Left lung (tissue), 14 donors: ENCODE measurements at places on chromosomes 13 and 19.

DNA sequence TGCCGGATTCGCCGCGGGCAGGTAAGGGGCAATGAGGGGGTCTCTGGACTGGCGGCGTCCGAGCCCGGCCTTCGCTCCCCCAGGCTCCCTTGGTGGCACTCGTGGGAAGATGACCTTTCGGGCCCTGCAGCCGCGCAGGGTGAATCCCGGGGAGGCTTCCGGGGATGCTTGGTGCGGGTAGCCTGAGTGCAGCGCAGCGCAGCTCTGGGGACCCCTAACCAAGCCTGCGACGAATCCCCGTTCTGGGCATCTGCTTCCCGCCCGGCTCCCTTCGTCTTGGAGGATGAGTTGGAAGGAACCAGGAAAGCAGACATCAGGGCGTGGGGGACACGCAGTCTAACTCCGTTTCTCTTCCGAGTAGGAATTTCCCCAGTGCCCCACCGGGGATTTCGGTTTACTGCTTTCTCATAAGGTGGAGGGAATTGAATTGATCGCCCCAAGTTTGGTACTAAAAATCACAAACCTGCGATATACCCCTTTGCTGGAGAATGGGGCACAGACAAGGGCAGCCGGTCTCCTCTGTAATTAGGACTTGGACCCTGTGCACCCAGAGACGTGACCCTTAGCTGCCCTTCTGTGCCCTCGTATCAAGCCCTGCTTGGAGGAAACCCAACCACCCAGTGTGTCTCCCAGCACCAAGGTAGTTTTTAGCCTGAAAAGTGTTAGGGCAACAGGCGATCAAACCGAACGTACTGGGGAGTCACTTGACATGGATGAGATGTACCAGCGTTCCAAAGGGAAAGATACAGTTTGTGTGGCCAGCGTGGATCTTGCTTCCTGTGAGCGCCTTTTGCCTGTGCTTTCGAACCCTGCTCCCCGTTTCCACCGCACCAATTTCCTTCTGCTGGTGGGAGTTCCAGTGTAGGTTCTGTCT, 1.0 kb downstream of the GPC5 start:
- DNase-seq = no peak

DNA sequence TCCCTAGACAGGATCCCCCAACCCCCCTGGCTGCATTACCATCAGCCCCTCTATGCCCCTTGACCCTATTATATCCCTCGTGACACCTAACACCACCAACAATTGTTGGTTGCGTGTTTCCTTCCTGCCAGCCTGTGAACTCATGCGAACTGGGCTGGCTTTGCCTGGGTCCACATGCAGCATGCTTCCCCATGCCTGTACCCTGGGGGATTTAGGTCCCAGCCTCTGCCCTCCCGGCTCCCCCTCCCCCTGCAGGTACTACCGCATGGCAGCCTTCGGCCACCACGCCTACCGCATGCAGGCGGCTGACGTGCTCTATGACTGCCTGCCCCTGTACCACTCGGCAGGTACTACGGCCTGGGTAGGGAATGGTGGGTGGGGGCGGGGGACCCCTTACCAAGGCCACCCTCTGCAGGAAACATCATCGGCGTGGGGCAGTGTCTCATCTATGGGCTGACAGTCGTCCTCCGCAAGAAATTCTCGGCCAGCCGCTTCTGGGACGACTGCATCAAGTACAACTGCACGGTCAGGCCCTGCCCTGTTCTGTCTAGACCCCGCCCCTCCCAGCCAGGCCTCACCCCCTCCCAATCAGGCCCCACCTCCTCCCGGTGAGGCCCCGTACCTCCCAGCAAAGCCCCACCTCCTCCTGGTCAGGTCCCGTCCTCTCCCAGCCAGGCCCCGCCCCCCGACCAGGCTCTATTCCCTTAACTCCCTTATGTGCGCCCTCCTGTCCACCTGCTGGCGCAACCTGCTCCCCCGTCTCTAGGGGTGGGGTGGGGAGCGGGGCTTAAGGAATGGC, 18.5 kb downstream of the SLC27A1 start:
- no peak for DNase-seq

DNA sequence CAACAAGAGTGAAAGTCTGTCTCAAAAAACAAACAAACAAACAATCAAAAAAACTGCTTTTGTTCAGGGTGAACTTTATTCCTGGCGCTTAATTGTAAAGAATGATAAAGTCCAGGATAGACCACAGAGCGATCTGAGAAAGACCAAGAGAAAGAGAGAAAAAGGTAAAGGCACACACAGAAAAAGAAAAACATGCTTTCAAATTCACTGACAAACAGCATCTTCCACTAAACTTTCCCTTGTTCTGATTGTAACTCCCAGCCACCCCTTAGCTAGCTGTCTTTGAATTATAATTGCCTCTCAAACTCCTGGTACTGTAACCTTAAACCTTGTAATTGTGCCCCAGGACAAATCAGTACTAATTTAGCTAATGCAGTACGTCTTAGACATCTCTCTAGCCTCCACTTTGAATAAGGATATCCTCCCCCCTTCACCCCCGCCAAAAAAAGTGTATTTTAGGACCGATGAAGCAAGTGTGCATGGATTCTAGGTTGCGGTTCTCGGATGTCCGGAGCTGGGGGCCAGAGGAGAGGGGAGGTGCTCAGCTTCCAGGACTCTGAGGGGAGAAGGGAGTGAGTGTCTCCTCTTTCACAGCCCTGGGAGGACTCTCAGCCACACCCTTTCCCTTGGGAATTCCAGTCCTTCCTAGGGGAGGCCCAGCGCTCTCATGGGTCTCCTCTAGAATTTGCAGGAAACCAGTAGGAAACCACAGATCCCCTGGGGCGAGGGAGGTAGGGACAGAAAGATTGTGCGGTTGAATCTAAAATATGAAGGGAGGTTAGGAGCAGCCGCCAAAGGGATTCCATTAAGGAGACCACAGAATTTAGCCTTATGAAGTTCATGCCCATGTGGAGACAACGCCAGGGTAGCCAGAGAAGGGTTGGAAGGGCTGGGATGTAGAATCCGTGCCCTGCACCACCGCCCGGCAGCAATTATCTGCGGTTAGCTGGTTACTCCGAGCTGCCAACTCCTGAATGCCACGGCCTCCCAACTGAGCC, 19.7 kb downstream of the ZNF536 start:
- no peak for DNase-seq

DNA sequence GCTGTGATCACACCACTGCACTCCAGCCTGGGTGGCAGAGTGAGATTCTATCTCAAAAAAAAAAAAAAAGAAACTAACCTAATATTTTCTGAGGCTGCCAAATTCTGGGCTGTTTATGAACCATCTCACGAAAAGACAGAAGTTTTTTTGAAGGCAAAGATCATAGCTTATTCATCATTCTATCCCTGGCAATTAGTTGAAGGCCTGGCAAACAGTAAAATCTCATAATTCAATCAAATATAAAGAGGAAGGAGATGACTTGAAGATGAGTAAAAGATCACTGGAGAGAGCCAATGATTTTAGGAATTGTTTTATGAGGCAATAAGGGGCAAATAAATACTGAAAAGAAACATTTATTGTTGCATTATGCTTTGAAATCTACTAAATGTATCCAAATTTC, 216.5 kb downstream of the DCLK1 start:
- DNase-seq = no peak

GRCh38 chr19:29882719-29883105, 59.3 kb upstream of the URI1 start:
- no peak for DNase-seq

DNA sequence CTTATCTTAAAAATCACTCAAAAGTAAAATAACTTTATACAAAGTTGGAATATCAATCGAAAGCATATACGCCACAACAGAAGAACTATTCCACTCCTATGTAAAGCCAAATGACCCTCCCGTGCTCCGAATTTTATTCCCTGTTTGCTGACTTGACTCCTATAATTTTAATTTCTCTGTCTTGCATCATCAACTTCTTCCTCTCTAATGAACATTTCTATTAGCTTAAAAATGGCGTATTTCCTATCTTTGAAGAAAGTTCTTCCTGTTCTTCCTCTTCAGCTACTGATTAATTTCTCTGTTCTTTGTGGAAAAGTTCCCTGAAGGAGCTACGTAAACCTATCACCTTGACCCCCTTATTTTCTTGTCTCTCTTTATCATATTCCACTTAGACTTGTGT, 389.3 kb downstream of the LMO7 start:
- DNase-seq = no peak

GRCh38 chr13:33015791-33016323, 366 bp upstream of the KL start:
- DNase-seq = no peak

DNA sequence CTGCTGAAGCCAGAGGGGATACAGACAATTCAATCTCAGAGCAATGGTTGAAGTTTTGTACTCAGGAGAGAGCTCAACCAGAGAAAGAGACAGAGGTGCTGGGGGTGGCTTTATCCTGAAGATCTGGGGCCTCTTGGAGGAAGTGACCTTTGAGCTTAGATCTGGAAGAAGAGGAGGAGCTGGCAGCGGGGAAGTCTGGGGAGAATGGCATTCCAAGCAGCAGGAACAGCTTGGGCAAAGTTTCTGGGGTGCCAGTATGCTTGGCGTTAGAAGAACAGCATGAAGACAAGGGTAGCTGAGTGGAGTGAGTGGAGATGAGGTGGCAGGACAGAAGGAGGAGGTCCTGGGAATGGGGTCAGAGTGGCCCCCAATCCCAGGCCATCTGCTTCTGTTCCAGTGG, 11.3 kb downstream of the MAST3 start:
- no peak for DNase-seq

GRCh38 chr19:19119325-19120237, 18.7 kb downstream of the TMEM161A start:
- DNase-seq = peak; percentile 73

DNA sequence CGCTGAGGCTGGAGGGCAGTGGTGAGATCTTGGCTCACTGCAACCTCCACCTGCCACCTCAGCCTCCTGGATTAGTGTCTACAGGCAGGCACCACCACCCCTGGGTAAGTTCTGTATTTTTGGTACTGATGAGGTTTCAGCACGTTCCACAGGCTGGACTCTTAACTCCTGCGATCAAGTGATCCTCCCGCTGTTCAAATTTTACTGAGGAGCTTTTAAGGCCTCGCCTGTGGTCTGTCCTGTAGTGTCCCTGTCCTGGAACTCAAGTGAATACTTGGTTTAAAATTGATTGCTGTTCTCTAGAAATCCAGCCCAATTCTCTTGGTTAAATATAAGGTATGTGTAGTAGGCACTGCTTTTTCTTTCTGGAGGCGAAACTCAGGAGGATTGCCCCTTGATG, 65.2 kb downstream of the DPRX start:
- no peak for DNase-seq

- no peak for DNase-seq
These were observed 333.9 kb downstream of the MYO16 start for GRCh38 chr13:108963276-108963810.

GRCh38 chr19:3606690-3607289, at the start of gene TBXA2R:
TSS of gene TBXA2R (minus strand) at chr19:3606875. CDS start at chr19:3600634, 6,241 bp downstream.
- peak; percentile 58 for DNase-seq

DNA sequence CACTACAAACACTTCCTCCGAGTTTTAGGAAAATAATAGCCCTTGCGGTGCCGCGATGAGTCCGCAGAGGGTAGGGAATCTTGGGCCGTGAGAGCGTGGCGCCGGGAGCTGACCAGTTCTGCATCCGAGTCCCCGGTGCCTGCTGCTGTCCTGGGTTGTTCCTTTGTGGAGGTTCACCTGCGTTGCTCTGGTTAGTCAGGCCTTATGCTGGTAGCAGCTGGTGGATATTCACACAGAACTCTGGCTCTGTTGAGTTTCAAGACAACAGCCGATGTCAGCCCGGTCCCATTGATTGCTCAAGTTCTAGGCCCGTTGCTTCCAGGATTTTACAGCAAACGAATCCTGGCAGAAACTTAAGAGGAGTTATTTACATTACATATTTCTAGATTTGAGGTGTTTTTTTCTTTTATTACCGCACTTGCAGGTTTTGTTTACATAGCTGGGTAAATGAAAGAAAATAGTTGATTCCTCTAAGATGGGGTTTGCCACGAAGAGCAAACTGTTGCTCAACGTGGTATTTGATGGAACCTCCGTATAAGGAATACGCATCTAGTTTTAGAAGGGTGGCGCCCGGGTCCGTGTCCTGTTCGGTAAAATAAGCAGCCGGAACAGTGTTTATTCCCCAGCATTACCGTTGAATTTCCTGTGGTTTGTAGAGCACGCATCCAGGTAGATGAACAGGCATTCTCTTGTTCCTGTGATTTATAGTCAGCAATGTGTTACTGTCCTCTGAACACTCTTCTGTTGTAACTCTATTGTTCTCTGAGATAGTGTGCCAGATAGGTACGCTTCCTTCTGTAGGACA, 1.3 kb downstream of the CLDN10 start:
- DNase-seq = peak; percentile 24

GRCh38 chr19:35929876-35930275, 6.3 kb upstream of the LRFN3 start:
- peak; percentile 19 for DNase-seq

DNA sequence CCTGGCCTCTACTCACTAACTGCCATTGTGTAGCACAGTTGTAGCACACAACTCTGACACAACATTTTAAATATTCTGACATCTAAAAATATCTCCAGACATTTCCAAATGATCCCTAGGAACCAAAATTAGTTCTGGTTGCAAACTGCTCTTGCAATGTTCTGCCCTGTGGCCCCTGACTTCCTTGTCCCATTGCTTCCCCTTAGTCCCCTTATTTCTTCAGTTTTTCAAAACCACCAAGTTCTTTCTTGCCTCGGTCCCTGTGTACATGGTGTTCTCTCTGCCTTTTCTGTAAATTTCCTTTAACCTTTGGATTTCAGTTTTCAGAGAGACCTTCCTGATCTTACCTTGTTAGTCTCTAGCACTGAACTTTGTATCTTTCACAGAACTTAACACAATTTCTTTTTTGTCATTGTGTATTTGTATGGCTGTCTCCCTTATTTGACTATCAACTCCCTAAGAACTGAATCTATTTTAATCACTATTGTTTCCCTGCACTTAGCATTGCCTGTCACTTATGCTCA, 87.6 kb upstream of the MLNR start:
- no peak for DNase-seq

GRCh38 chr13:62837895-62838294, 1422.2 kb upstream of the PCDH20 start:
- no peak for DNase-seq

GRCh38 chr13:113560645-113561416, 23.7 kb upstream of the TFDP1 start:
- DNase-seq = no peak

- no peak for DNase-seq
These were observed 237.1 kb downstream of the TSHZ3 start for GRCh38 chr19:31112158-31112557.

- DNase-seq = no peak
These were observed 2.5 kb downstream of the LYL1 start for GRCh38 chr19:13100031-13100588.

DNA sequence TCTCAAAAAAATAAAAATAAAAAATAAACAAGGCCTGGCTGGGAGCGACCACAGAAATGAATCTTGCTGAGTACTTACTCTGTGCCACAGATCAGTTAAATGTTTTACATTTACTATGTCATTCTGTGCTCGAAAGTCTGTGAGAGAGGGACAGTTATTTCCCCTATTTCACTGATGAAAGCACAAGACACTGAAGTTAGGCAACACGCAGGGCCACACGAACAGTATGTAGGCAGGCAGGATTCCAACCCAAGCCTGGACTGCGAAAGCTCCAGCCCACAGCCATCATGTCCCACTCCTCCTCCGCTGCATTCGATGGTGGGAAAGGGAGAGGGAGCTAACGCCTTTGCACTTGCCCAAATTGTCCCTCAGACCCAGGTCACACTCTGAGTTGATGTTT, 34.2 kb downstream of the RUBCNL start:
- DNase-seq = no peak

GRCh38 chr19:32181216-32181920, 164.0 kb upstream of the ZNF507 start:
- no peak for DNase-seq
